Stimulated activated CD4-positive, alpha-beta T cell treated with anti-CD3 and anti-CD28 coated beads, Interleukin-12 subunit alpha, Interleukin-12 subunit beta, amount 100 ng/mL, for 48 hours (primary cell): ENCODE measurements at places on chromosomes 5 and 9.

DNA sequence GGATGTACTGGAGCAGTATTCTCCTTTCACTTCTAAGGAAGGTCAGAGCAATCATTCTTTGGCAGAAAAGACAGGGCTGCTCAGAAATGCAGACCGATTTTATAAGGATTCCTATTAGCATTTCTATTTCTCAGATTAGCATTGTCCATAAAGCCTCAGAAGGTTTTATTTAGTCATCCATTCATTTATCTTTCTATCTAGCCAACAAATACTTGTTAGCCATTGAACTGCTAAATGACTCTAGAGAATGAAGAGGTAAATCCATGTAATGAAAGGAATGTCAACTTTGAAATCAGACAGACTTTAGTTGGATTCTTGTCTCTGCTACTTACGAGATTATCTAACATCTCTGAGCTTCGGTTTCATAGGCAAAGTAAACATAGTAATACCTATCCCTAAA, 165.2 kb downstream of the SLC25A46 start:
- no peak for DNase-seq

DNA sequence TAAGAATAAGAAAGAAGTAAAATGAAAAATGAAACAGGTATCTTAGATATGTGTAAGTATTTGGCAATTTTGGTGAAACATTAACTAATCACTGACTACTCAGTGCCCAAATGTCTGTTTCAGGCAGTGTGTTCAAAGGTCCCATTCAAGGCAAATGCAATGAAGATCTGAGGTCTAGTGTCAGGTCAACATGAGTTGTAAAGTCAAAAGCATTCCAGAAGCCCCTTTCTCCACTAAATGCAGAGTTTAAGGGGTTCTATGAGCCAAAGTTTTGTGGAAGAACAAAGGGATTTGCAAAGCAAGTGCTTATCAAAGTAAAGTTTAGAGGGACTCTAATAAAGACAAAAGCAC, 71.0 kb upstream of the GPBP1 start:
- no peak for DNase-seq

- no peak for DNase-seq
These were observed 110.8 kb downstream of the FBXL17 start for GRCh38 chr5:108271127-108271526.

DNA sequence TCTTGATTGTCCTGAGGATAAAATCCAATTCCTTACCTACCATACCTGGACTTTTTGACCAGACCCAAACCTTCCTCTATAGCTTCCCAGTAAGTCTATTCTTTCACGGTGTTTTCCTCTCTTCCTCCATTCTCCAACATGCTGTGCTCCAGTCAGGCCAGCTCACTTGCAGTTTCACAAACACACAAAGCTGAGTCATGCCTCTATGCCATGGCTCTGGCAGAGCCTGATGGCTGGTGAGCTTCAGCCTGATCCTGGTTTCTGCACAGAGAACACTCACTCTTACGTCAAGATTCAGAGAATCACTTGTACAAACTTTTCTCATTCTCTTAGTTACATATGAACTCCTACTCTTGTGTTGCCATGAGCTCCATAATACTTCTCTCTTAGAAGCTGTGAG, 27.7 kb upstream of the PAX5 start:
- no peak for DNase-seq

- no peak for DNase-seq
These were observed 124.3 kb downstream of the SUSD1 start for GRCh38 chr9:112050544-112051475.

DNA sequence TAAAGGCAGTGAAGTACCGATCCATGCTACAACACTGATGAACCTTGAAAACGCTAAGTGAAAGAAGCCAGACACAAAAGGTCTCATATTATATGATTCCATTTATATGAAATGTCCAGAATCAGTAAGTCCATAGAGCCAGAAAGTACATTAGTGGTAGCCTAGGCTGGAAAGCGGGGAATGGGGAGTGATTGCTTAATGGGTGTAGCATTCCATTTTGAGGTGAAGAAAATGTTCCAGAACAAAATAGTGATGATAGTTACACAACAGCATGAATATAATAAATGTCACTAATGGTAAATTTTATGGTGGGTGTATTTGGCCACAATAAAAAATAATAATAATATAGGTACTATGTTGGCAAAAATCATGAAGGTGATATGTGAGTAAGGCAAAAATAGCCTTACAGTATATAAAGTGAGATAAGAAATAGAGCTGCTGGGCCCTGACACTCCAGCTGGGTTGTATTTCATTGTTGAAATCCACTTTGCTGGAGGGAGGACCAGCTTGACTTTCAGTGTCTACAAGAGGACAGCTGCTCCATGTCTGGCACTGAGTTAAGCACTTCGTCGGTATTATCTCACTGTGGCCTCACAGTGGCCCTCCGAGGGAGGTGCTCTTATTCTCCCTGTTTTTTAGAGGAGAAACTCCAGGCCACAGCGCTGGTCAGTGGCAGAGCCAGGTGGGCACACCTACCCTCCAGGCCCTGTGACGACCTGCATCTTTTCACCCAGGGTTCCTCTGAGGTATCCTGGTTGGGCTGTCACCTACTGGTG, 22.4 kb upstream of the ANGPTL2 start:
- DNase-seq, result no peak

DNA sequence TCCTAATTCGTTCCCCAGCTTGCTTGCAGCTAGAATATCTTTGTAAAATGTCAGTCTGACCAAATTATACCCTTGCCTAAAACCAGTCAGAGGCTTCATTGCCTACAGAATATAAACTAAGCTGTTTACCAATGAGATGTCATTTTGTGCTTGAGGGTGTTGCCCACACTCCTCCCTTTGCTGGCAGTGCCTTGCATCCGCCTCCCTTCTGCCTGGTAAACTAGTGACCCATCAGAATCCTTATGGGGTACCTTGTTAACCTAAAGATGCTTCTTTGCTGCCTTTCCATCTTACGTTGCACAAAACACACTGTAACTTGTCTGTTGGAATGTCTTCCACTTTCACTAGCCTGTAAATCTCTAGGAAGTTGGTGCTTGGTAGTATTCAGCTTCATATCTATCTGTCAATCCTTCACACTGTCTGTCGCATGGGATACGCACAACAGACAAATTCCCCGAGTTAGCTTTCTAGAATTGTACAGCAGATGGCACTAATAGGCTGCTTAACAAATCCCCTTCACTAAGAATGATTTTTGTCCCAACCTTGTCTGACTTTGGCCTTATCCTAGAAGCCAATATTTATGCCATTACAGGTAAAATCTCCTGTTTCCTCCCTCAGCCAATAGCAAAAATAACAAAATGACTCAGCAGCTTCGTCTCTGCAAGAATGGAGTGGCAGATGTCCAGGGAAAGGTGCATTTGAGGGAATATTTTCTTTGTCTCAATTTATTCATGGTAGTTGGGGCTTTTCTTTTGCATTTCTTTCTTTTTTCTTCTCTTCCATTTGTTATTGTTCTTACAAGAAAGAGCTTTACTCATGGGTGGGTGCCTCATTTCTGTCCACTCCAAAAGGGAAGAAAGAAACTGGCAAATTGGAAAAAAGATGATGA, 3.0 kb downstream of the NUDT2 start:
- no peak for DNase-seq

- DNase-seq, result peak; percentile 10
These were observed 44.5 kb downstream of the FBXO10 start for GRCh38 chr9:37531699-37532098.

DNA sequence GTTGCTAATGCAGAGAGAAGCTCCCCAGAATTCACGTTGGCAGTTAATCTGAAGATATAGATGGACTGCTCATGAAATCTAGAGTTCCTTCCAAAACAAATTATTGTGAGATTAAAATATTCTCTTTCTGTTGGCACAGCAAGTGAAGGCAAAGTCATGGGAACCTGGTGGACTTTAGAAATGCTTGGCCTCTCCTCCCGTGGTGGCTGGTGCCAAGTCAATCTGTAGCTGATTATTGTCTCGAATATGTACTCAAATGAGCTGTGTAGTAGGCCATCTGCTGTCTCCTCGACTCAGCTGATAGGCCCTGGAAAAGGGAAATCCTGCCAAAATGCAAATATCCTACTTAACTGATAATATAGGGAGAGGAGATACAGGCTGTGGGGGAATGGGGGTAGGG, 69.3 kb downstream of the DAPK1 start:
- DNase-seq, result no peak

GRCh38 chr5:121949885-121950284, 11.9 kb upstream of the SRFBP1 start:
- no peak for DNase-seq

GRCh38 chr5:128228008-128228407, 144.4 kb downstream of the SLC12A2 start:
- no peak for DNase-seq

GRCh38 chr5:137141779-137142178, 357.3 kb downstream of the SPOCK1 start:
- DNase-seq, result no peak

GRCh38 chr9:134320126-134320867, 6.0 kb upstream of the RXRA start:
- no peak for DNase-seq
